ENCODE measurements at places on chromosomes 2 and 18. TPM values are rescaled to one million over a fixed set of nuclear protein-coding genes. Genes with fewer than 3 reads are reported as not detected.

Gene CLASP1
- total RNA-seq, result 22.5 TPM

Gene NT5C1B
- total RNA-seq, result not detected

Gene RBM45
- 12.5 TPM for total RNA-seq

Gene LRRTM1
- total RNA-seq, result not detected

Gene ANKRD23
- total RNA-seq, result 1.8 TPM

Gene PRKAG3
- total RNA-seq, result not detected

Gene ZNF892
- 0.92 TPM for total RNA-seq

Gene TNFRSF11A
- total RNA-seq, result 7.1 TPM

Gene RAB6C
- not detected for total RNA-seq

Gene IL36B
- total RNA-seq, result not detected

Gene EMX1
- total RNA-seq, result not detected

Gene SH3BP4
- total RNA-seq, result 38.9 TPM

Gene REG1B
- total RNA-seq, result not detected

Gene GPR35
- 1.0 TPM for total RNA-seq

Measured in A549 treated with AZD2906 at 1 μM for 4 hours (cell line).